ENCODE measurements at places on chromosomes 2 and 18. TPM values are rescaled to one million over a fixed set of nuclear protein-coding genes. Genes with fewer than 3 reads are reported as not detected.

Gene EMILIN2
- under 0.01 TPM for total RNA-seq

Gene DUSP2
- total RNA-seq: 1.8 TPM

Gene ADCYAP1
- not detected for total RNA-seq

Gene PLCL1
- 0.18 TPM for total RNA-seq

Gene ARHGEF33
- total RNA-seq: 0.18 TPM

Gene CAVIN2
- total RNA-seq: 11.5 TPM

Gene FHOD3
- 16.0 TPM for total RNA-seq

Gene SLC20A1
- 123 TPM for total RNA-seq

Gene ANTXR1
- total RNA-seq: 29.2 TPM

Gene HOXD4
- total RNA-seq: not detected

Gene LRATD1
- total RNA-seq: 0.28 TPM

Gene COL4A4
- 0.28 TPM for total RNA-seq

Gene CHST9
- not detected for total RNA-seq

Data from IMR-90 (cell line).